H4 (cell line): ENCODE measurements at places on chromosomes 3 and 15. TPM values are rescaled to one million over a fixed set of nuclear protein-coding genes. Genes with fewer than 3 reads are reported as not detected.

ILDR1 gene
- not detected in 2 replicates for total RNA-seq

NR2E3 gene
- not detected in 2 replicates for total RNA-seq

HESX1 gene
- 0.37 TPM in 1 of 2 replicates, not detected in the other for total RNA-seq

RYR3 gene
- 0.16 and 0.72 TPM in 2 replicates for total RNA-seq

ERC2 gene
- 0.18 and 1.6 TPM in 2 replicates for total RNA-seq

GRCh38 chr3:97647441-97647982 lies 117.0 kb upstream of the ARL6 start:
- DNase-seq: no peak
